Fibroblast of gingiva (primary cell): ENCODE measurements at places on chromosomes 7 and 10.
A peak's percentile ranks its signal among the peaks of the same experiment; 100 is the strongest.

GRCh38 chr10:24488631-24489030 is 235.1 kb downstream of the ARHGAP21 start:
- DNase-seq: no peak

DNA sequence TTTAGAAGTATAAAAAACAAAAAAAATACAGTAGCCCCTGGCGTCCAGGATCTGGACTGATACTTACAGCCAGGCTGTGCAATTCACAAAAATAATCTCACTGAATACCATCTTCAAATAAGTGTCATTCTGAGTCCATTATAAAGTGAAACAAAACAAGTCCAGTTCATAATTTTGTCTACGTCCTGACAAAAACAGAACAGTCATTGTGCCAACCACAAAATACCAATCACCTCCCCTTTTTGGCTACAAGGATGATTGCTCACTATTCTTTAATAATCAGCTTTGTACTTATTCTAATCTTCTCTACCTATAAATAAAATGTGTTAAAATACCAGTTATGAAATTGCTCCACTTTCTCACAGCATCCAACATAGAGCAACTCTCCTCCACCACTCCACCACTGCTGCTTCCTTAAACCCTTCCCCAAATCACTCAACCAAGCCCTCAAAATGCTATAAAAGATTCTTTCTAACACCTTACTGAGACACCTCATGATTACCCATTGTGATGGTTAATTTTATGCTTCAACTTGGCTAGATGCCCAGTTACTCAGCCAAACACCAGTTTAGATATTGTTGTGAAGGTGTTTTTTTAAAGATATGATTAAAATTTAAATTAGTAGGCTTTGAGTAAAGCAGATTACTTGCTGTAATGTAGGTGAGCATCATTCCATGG is 479.8 kb upstream of the SEMA3A start:
- peak; percentile 10 for DNase-seq

DNA sequence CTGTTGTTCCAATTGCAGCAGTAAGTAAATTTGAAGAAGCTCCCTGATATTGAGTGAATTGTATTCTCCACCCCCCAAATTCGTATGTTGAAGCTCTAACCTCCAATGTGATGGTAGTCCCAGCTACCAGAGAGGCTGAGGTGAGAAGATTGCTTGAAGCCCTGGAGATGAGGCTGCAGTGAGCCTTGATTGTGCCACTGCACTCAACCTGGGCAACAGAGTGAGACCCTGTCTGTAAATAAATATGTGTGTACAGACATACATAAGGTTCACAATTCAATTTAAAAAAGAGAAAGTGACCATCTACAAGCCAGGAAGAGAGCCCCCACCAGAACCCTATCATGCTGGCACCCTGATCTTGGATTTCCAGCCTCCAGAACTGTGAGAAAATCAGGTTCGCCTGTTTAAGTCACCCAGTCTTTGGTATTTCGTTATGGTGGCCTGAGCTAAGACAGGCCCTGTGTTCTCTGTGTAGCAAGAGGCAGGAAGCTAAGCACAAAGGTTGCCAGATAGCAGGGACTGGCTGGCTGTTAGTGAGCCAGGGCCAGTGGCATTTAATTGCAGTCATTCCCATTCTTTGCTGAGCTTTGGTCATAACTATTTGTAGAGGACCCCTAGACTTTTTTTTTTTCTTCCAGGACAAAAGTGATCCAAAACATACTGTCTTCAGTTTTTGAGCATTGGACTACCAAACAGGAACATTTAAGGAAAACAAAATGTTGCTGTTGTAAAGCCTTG is 45.6 kb downstream of the AUTS2 start:
- no peak for DNase-seq

DNA sequence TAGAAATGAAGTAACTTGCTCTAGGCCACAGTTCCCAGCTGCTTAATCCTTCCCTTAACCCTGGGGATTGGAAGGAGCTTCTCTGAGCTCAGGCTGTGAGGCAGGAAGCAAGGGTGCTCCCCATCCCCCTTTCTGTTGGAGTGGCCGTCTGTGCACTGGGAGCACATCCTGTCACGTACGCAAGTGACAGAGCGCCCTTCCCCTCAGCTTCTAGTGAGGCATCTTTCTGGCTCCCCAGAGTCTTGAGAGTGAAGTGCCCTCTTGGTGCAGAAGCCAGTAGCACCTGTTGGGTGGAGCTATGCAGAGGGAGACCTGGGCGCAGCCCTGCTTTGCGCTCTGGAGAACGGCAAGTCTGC is 47.8 kb downstream of the SHH start:
- DNase-seq: no peak

- no peak for DNase-seq
These were observed 70.7 kb upstream of the ADO start for GRCh38 chr10:62733654-62734293.

DNA sequence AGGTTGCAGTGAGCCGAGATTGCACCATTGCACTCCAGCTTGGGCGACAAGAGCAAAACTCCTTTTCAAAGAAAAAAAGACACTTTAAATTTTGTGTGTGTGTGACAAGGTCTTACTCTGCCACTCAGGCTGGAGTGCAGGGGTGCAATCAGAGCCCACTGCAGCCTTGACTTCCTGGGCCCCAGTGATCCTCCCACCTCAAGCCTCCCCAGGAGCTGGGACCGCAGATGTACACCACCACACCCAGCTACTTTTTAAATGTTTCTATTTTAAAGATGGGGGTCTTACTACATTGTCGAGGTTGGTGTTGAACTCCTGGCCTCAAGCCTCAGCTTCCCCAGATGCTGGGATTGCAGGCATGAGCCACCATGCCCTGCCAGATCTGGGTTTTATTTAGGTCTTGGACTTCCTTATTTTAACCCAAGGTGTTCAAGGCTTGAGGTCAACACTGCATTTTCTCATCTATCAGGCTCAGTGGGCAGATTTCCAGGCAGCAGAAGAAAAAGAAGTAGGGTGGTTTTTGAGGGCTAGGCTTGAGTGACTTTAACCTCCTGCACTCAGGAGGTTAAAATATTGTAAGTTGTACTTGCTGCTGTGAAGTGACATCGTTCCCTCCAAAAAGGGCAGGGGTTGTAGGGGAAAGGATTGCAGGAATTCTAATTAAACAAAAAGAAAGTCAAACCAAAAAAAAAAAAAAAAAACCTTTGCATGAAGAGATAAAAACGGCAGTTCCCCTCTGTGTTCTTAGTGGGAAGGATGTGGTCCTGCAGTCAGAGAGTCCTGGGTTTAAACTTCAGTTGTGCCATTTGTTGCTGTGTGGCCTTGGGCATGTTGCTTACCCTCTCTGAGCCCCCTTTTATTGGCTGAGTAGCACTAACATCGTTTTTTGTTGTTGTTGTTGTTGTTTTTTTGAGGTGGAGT is 71.5 kb downstream of the CARD11 start:
- DNase-seq: no peak

- DNase-seq: no peak
These were observed 332.0 kb upstream of the ZNF32 start for GRCh38 chr10:43980715-43981114.

- DNase-seq: peak; percentile 33
These were observed 34.0 kb downstream of the DLD start for GRCh38 chr7:107924841-107925504.

DNA sequence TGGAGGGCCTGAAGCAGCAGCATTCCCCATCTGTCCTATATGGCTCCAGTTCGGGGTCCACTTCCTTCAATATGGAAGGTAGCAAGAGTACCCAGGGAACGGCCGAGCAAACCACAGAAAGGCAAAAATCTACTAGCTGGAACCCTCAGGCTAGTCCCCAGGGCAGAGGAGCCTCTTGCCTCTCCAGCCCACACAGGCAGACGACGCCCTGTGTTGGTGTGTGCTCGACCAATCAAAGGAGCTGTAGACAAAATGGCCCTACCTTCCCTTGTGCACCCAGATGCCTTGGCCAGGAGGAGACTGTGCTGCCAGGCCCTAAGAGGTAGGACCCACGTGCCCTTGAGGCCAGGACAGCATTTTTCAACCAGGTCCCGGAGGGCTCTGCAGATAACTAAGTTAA is 91.5 kb downstream of the FAM53B start:
- DNase-seq: no peak

DNA sequence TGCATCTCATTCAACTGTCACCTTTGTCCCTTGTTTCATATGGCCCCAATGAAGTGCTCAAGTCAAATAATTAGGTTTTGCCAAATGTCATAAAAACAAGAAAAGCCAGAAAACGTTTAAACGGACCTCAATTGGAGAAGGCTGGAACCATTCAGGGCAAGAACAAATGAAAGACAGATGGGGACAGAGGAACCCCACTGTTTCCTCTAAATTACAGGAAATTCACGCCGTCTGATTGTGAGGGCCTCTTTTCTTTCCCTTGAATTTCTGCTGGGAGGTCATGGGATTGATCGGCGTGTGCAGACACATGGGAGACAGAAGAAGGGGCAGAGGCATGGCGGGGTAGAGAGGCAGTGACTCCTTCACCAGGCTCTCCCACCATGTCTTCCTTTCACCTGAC is 656.4 kb downstream of the KCNMA1 start:
- no peak for DNase-seq

GRCh38 chr10:12628153-12628552 is 278.8 kb downstream of the CAMK1D start:
- DNase-seq: no peak
